ENCODE measurements at places on chromosomes 16 and 17.

- DNase-seq = peak; percentile 19
These were observed 89.8 kb downstream of the CYB561 start for GRCh38 chr17:63356337-63356757.

GRCh38 chr16:81723098-81723723 is 55.9 kb upstream of the PLCG2 start:
- no peak for DNase-seq

DNA sequence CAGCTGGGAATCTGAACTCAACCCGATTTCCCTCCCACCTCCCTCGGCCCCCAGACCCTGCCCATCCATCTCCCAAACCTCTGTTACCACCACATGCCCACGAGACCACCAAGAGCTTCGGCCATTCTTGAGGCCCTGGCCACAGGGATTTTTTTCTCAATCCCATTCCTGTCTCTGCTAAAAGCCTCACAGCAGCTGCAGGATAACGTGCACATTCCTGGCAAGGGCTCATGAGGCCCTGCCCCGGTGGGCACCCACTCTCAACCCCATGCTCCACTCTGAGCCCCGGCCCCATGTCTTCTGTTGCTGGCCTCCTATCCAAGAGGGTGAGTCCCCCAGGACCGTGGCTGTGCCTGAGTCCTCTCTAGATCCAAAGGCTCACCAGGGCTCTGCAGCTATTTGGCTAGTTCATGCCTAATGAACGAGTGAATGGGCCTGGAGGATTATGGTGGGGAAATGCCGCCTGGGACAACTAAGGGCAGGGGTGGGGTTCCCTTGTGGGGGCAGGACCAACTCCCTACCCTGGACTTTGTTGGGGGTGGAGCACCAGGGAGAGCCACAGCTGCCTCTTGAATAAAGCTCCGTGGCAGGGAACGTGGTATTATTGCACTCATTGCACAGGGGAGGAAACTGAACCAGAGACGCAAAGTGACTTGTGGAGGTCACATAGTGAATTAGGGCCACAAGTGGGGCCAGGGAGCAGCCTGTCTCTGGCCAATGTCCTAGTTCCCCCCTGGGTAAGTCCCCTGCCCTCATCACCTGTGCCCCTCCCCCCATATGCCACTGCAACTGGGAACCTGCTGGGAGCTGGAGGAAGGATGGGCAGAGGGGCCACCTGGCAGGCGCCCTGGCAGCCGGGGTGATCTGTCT is 113.8 kb upstream of the SMURF2 start:
- no peak for DNase-seq

- no peak for DNase-seq
These were observed 36.1 kb upstream of the CBFA2T3 start for GRCh38 chr16:89013111-89013510.

DNA sequence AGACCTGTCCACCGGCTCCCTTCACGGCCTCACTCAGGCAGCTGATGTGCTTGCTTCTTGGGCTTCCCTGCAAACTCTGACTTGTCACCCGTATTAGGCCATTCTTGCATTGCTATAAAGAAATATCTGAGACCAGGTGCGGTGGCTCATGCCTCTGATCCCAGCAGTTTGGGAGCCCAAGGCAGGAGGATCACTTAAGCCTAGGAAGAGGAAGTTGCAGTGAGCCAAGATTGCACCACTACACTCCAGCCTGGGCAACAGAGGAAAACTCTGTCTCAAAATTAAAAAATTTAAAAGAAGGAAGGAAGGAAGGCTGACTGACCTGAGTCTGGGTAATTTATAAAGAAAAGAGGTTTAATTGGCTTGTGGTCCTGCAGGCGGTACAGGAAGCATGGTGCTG is 17.0 kb downstream of the SOST start:
- DNase-seq = no peak

- DNase-seq = peak; percentile 40
These were observed 757 bp downstream of the ORMDL3 start for GRCh38 chr17:39926588-39927100.

DNA sequence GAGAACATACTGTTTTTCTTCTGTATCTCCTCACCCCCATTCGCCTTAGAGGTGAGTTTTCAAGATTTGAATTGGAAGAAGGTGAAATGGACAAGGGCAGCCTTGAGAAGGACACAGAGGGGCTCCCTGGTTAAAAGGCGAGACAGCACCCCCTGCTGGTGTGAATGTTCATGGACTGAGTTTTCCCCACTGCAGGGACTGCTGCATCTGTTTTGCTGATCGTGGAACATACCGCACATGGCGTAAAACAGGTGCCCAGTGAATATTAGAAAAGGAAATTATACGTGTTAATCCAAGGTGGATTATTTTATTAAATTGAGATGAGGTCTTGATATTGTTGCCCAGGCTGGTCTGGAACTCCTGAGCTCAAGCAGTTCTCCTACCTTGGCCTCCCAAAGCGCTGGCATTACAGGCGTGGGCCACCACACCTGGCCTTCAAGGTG is 54.5 kb downstream of the NDE1 start:
- peak; percentile 65 for DNase-seq

GRCh38 chr17:40559564-40559916 is 5.7 kb downstream of the CCR7 start:
- no peak for DNase-seq

GRCh38 chr17:69451416-69452394 is 37.2 kb downstream of the MAP2K6 start:
- DNase-seq = no peak

- no peak for DNase-seq
These were observed 25.2 kb downstream of the B4GALNT2 start for GRCh38 chr17:49157784-49158183.

DNA sequence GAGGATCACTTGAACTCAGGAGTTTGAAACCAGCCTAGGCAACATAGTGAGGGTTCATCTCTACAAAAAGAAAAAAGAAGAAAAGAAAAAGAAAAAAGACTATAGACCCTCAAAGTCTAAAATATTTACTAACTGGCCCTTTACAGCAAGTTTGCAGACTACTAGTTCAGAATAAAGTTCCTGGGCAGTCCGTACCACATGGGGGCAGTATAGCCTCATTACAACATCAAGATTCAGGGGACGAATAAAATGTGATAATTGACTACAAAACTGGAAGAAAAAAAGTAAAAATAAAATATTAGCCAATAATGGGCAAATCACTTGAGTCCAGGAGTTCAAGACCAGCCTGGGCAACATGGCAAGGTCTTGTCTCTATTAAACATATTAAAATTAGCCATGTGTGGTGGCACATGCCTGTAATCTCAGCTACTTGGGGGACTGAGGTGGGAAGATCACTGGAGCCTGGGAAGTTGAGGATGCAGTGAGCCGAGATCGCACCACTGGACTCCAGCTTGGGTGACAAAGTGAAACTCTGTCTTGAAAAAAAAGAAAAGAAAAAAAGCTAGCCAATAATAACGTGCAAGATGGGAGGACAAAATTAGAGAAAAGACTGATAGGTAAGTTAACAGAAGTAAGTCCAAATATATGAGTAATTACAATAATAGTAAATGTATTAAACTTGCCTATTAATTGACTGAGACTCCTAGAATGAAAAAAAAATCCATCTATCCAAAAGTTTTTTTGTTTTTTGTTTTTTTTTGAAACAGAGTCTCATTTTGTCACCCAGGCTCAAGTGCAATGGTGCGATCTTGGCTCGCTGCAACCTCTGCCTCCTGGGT is 129.4 kb upstream of the SEC14L1 start:
- DNase-seq = no peak

GRCh38 chr17:9003355-9004131 is 17.8 kb upstream of the NTN1 start:
- no peak for DNase-seq

DNA sequence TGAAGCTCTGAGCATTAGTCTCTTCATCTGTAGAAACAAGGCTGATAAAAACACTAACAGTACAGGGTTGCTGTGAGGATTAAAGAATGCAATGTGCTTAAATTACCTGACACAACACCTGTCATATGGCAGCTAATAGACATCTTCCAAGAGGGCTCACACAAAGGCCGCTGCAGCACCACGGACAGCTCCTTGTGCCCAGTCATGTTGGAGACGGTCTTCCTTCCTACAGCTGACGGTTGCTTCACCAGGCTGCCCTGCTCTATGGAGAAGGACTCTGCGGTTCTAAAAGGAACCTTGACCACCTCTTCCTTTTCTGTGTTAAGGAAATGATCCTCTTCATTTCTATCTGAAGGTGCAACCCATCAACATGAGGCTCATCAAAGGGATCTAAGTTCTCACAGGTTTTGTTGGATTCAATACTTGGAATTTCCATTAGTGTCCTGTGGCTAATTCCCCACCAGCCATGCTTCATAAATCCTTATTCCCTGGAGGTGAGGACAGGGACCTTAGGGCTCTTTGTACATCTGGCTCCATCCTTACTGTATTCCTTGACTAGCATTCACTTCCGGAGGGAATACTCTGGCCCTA is 138.9 kb upstream of the CES5A start:
- DNase-seq = peak; percentile 60

DNA sequence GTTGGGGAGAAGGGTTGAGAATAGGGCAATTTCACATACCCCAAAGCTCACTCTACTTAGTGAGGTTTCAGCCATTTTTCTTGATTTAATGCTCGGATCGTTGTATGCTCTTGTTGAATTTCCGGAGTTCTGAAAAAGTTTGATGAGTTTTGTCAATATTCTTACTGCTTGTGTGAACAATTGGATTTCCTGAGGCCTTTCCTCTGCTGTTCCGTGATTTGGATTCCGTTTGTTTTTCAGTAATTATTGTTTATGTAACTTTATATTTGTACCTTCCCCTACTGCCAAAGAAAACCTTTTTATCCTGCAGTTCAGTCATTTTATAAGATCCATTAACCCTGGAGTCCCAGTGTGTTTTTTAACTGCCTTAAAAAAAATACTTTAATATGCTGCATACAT is 62.9 kb downstream of the PHKB start:
- no peak for DNase-seq

- DNase-seq = peak; percentile 80
These were observed at the start of gene C1QTNF1 for GRCh38 chr17:79023886-79024771. Gene C1QTNF1, plus strand, starts transcription at chr17:79024169. Its CDS starts 19,800 bp downstream, at chr17:79043969.

DNA sequence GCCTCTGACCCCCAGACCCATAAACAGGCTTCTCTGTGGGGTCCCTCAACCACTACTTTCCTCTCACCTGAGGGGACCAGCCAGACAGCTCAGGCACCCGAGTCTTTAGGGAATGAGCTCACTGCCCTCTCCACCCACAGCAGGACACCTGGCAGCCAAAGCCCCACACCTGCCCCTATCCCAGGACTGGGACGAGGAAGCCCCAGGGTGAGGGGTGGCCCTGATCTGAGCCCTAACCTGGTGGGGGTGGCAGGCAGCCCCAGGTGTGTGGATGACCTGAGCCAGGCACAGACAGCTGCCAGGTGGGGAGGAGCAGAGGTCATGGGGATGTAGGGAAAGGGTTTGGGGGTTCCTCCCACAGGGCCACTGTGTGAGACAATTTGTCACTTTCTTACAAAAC is 1.7 kb upstream of the TEX19 start:
- DNase-seq = no peak

DNA sequence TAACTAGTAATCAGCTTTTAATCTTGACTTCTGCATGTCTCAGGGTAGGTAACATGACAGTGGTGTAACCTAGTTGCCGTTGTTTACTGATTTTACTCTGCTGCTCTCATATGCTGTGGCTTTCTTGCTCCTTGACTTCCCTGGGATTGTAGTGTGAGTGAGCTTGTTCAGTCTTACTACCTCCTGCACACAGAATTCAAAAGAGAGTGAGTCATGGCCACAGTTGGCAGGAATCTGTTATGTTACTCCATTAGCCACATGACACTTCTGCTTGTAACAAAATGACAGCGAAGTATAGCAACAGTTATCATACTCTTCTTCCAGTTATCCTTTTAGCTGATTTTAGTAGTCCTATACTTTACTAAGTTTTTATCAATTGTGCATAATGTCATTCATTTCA is 18.8 kb downstream of the TNRC6A start:
- DNase-seq = no peak

- no peak for DNase-seq
These were observed 19.4 kb upstream of the TRPV3 start for GRCh38 chr17:3576970-3577369.

DNA sequence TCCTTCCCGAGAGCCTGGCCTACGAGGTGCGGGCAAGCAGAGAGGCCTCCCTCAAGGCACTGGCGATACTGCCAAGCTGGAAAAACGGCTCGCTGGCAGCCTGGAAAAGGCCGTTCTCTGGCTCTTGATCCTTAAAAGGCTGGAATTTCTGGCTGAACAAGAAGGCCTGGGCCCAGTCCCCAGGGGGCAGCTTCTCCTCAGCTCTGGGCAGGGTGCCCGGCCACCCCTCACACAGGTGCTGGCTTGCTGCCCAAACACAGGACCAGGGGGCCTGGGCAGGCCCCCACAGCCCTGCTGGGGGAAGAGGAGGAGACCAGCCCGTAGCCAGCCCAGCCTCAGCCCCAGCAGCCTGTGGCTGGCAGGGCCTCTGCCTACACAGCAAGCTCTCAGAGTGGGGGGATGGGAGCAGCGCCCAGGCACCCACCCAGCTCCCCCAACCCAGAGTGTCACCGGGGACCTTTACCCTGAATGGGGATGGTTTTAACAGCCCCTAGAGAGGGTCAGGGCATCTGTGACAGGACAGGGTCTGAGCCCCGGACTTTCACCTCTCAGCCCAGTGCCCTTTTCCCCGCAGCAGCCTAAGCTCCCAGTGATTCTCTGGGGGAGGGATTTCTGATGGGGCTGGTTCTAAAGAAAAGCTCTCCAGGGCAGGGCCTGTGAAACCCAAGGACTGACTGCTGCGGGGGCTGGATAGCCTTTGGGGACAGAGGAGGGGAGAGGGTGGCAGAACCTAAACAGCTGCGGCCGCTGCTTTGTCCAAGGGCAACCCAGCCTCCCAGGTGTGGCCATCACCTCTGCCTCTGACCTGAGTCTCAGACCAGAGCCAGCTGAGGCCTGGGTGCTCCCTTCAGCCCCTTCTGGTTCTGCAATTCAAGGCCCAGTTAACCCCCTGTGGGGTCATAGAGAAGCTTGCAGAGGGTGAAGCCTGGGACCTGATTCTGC is 38.6 kb upstream of the TOB1 start:
- peak; percentile 74 for DNase-seq

DNA sequence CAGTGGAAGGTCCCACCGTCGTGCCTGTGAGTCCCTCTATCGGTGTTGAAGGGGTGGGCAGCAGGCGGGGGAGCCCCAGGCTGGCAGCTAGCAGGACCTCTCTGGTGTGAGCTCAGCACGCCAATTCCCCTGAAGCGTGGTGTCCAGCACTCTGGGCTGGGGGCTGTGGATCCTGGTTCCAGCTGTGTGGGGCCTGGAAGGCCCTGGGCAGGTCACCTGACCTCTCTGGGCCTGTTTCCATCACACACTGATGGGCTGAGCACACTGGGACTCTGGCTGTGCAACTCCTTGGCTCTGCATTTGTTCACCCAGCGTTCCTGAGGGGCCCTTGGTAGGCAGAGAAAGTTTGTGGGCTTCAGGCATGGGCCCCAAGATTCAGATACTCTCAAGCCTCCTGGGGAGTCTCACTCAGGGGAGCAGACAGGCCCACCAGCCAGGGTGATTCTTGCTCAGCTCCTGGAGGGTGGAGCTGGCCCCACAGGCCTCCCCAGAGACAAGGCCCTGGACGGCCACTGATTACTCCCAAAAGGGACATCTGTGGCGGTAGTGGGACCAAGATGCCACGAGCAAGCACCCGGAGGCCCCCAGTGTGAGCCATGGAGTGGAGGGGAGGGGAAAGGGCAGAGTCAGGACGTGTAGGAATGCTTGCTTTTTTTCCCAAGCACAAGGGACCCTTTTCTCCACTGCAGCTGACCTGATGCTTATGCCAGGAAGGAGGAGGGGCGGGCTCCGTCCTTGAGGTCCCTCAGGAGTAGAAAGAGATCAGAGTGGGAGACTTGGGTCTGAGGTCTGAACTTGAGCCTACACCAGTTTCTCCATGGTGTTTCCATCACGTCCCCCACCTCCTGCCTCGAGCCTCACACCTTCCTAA is 8.5 kb downstream of the SCGB1C2 start:
- DNase-seq = no peak

- no peak for DNase-seq
These were observed 3.5 kb downstream of the CORO6 start for GRCh38 chr17:29619251-29619650.

Measured in right hindlimb (tissue), 1 donor.